ENCODE measurements at places on chromosomes 5 and 9.

- no peak for DNase-seq
Observed at GRCh38 chr5:56625541-56625940, 189.8 kb upstream of the MAP3K1 start.

- no peak for DNase-seq
Observed at GRCh38 chr9:110887276-110887675, 151.0 kb downstream of the LPAR1 start.

DNA sequence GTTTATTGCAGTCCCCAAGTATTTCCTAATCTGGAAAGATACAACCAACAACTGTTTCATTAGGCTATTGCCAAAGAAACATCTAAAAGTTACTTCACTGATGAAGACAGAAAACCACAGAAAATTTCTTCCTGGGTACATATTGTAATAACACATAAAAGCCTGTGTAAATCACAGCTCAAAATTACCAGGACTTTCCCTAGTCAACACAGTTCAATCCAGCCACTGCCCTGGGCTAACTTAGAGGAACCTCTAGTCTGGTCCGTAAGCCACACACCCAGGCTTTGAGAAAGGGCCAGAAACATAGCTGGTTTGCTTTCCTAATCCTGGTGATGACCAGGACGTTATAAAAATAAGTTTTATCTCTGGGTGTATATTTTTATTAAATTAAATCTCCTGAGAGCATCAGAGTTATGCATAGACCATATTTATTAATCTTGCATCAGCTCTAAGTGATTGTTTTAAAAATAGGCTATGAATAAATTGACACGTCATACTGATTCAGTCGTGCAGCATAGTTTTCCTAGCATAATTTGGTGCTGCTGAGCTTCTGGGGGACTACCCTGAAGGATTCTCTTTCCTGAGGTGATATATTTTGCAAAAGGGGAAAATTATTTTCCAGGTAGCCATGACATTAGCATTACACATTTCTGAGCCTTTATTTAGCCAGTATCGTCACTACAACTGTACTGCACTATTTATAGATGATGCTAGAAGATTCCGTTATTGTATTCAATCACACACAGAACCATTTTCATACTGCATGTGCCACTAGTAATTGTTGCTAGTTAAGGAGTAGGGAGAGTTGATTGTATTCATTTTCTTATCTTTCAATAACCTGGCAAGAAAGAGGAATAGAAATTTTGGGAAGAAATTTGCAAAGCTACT lies 12.6 kb upstream of the MUSK start:
- DNase-seq = no peak

GRCh38 chr5:174111287-174111973 lies 65.9 kb downstream of the NSG2 start:
- DNase-seq = no peak

- DNase-seq = no peak
Observed at GRCh38 chr5:163612358-163613149, 107.1 kb downstream of the MAT2B start.

GRCh38 chr5:97062046-97062445 lies 80.4 kb downstream of the LIX1 start:
- no peak for DNase-seq

DNA sequence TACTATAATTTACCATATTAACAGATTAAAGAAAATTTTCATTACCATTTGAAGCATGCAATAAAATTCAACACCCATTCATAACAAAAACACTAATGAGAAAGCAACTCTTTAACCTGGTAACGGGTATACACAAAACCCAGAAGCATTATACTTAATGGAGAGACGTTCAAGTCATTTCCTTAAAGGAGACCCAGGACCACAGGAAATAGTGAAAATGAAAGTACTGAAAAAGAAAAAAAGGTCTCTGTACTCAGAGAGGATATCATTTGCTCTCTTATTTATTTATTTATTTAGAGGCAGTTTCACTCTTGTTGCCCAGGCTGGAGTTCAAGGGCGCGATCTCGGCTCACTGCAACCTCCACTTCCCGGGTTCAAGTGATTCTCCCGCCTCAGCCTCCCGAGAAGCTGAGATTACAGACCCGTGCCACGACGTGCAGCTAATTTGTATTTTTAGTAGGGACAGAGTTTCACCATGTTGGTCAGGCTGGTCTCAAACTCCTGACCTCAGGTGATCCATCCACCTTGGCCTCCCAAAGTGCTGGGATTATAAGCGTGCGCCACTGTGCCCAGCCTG lies 61.6 kb downstream of the SETX start:
- DNase-seq = no peak

DNA sequence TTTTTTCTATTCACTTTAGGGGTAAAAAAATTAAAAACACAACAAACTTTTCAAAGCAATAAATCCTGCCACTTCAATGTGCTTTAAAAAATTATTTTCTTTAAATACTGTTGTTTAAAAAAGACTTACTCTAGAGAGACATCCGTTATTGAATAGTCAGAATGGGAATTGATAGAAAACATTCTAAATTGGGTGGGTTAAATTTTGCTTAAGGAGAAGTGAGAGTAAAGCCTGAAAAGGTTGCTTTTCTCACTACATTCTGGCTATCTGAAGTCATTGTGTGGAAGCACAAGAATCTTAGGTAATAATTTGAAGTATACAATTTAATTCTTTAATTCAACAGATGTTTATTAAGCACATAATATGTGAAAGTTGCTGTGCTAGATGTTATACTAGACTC lies 509.3 kb downstream of the NR2F1-AS1 start:
- no peak for DNase-seq

DNA sequence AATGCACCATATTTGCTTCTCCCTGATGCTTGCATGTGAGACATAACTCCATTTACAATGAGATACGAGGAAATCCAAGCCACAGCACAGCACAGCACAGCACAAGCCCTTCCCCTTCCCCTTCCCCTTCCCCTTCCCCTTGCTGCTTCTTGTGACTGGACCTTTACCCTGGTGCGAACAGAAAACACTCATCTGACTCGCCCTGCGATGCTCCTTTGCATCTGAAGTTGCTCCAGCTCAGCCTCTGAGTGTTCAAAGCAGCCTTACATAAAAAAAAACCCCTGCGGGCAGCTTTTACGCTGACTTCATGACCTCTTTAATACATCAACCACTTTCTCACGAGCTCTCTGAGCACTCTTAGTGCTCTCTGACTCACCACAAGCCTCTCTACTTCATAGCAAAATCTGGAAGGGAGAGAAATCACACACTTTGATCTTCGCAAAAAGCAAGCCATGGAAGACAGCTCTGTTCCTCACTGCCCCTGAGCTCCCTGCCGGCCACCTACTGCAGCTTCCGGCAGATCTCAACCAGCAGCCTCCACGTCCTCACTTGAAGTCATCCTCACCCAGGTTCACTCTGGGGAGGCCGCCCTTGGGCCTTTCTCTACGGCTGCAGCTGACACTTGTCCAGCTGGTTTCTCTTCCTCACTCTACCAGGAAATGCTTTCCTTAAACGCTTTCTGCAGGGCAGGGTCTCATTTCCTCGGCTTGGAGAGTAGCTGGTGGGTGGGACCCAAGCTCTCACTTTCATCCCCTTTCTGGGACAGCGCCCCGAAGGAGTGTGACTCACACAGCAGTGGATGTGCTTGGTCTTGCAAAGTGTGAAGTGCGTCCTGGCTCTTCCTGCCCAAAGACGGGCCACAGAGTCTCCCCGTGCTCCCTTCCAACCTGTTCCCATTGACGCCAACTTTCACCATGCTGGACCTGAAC lies 5.3 kb downstream of the SLC34A1 start:
- no peak for DNase-seq

- no peak for DNase-seq
Observed at GRCh38 chr5:72285424-72285821, 34.6 kb downstream of the MRPS27 start.

- DNase-seq = no peak
Observed at GRCh38 chr5:1779782-1780613, 19.6 kb downstream of the MRPL36 start.

GRCh38 chr5:66306105-66306843 lies 162.2 kb downstream of the SREK1 start:
- no peak for DNase-seq
